ENCODE measurements at places on chromosomes 12 and 14.

- DNase-seq = no peak
Measured at GRCh38 chr12:106643000-106643399, 60.2 kb downstream of the RFX4 start.

DNA sequence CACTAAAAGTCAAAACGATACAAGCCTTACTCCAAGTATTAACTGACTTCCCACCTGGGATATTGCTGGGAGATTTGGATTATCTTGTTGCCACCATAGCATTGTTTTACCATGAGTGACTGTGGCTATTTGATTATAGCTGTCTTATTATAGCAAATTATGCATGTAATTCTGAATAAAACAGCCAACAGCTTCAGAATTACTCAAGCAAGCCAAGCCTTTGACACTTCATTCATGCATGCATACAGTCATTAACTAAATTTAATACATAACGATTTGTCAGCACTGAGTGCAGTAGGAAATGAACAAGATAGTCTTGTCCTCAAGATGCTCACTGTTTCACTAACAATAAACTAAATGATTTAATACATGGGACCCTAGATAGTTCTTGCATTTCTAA is 133.0 kb upstream of the FRMD6 start:
- no peak for DNase-seq

DNA sequence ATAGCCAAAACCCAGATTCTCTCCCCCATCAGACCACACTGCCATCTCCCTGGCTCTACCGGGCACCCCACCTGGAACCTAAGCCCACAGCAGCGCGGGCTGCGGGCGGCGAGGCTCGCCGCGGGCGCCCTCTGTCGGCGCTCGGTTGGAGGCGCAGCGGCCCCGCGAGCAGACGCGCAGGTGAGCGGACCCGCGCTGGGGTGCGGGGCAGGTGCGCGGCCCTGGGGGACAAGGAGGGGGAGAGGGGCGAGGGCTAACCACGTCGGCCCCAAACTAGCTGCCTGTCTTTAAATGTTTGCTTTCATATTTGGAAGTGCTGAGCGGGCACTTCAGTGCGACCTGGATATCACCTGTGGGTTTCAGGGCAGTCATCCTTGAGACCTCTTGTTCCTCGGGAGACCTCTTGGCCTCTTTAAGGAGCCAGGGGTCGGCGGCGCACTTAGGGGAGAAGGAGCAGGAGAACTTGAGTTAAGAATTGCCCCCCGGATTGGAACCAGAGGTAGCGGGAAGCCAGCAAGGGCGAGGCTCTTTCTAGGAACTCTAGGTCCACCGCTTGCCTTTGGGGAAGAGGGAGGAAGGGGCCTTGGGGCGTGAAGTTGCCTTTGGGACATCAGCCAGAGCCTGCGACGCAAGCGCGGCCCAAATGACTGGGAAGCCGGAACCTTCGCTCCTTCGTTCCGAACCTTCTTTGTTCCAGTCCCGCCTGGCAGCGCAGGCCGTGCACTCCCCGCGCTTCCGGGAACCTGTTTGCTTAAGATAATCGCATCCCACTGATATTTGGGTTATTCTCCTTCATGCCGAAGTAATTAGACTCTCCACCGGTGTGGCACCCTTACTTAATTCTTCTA is 78.7 kb downstream of the NEDD1 start:
- peak; percentile 18 for DNase-seq

DNA sequence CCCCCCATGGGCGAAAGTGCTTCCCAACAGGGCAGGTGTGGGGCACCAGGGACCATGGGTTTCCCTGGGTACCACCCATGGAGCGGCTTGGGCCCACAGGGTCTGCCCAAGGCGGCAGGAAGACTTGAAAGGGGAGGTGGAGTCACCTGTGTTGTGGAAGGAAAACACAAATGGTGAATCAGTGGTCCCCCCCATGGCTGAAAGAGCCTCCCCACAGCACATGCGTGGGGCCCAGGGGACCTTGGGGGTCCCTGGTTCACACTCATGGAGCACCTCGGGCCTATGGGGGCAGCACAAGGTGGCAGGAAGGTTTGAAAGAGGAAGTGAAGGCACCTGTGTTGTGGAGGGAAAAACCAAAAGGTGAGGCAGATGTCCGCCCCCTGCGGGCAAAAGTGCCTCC is 581.9 kb downstream of the ALG10 start:
- DNase-seq = no peak

- DNase-seq = no peak
Measured at GRCh38 chr14:64200170-64200569, 94.0 kb downstream of the ESR2 start.

- peak; percentile 9 for DNase-seq
Measured at GRCh38 chr12:129193263-129193871, 340.1 kb downstream of the GLT1D1 start.

- no peak for DNase-seq
Measured at GRCh38 chr12:3832738-3833137, 40.5 kb downstream of the PARP11 start.

DNA sequence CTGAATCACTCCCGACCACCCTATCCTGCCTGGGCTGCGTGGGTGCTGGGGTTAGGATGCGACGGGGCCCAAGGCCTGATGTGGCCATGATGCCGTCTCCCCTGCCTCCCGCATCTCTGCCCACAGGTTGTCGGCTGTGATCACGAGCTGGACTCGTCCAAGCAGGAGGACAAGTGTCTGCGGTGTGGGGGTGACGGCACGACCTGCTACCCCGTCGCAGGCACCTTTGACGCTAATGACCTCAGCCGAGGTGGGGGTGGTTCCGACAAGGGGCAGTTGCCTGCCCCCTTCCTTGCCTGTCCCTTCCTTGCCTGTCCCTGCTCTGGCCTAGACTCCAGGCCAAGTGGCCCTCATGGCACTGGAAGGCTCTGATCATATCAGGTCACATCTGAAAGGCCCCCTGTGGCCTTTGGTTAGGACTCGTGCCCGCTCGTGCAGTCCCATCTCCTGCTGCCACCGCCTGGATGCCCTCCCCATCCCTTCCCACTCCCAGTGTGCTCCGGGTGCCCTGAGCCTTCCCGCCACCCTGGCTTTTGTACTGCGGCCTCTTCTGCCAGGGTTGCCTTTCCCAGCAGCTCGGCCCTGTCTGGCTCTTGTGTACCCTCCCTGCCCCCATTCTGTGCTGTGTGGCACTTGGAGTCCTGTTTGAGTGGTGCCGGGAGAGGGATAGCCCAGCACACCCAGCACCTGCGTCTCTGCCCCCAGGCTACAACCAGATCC is 13.6 kb downstream of the PAPLN start:
- DNase-seq = no peak

DNA sequence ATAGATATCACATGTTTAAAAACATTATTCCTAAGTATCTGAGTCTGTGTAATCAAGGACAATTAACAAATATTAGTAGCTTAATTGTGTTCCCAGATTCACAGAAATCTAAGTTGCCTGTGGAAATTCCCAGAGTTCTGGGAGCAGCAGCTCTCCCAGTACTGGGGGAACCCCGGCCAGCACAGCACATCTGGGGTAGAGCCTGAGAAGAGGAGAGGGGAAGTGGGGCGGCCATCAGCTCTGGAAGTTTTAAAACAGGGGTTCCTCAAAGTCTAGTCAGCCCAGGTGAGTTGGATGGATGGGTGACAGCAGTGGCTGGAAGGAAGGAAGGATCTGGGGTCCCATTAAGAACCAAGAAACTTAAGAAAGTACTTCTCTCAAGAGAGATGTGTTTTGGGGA is 24.6 kb downstream of the PRICKLE1 start:
- DNase-seq = no peak

GRCh38 chr14:102988054-102988453 is 65.6 kb downstream of the AMN start:
- DNase-seq = peak; percentile 50

- no peak for DNase-seq
Measured at GRCh38 chr12:62770381-62770780, 164.6 kb downstream of the PPM1H start.

- DNase-seq = peak; percentile 41
Measured at GRCh38 chr14:51082349-51082748, 12.6 kb downstream of the TRIM9 start.

DNA sequence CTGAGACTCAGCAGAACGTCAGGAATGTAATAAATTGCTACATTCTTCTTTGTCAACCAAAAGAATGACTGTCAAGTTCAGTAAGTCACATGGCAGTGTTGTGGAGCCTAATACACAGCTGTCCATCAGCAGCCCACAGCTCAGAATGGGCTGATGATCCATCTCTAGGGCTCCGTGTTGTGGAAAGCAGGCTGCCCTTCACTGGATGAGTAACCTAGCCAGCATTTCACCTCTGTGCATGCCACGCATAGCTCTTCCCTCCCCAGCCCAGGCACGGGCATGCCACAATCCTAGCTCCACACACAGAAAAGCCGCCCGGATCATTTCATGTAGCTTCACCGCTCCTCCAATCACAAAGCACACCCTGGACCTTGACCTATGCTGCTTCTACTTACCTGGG is 878.0 kb upstream of the TMEM132C start:
- DNase-seq = no peak

DNA sequence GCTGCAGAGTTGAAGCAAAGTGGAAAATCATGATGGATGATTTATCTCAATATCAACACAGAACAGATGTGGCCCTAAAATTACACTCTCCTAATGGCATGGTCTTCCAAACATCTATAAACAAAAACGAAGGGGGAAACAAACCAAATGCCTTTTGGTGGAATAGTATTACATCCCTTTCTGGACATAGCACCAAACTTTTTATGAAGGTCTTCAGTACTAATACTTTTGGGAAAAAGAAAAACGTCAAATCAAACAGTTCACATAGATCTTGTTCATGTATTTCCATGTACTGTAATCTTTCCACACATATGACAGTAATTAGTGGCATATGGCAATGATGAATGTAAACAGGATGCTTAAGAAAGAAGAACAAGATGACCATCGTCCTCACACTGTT is 22.9 kb upstream of the ANAPC7 start:
- no peak for DNase-seq

DNA sequence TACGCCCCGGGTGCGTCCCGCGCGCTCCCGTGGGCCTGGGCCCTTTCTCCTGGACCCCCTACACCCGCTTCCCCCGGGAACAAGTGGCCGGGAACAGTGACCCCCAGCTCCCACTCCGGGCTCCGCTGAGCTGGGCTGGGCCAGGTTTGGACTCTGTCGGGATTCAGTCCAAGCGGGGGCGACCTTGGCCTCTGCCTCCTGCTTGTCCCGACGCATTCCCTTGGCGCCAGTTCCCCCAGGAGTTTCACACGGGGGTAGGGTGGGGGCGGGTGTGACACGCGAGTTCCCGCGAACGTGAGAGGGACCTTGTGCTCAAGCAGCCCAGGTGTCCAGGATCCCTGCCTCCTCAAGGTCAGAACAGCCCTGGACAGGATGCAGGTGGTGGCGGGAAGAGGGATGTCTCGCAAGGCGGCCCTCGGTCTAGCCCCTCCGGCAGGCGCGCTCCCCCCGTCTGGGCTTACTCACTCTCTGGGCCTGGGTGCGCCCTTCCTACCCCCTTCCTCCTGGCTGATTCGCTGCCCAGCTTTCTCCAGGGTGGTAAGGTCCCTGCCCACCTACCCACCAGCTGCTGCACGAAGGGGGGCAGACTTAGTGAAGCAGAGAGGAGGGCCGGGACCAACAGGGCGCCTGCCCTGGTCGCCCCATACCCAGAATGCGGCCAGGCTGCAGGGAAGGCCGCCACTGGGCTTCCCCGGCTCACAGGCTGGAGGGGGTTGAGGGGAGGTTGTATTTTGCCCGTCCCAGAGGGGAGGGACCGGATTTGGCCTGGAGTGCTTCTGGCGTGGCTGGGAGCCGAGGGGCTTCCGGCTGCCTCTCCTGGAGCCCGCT is 862 bp downstream of the CRIP2 start:
- DNase-seq = peak; percentile 64

DNA sequence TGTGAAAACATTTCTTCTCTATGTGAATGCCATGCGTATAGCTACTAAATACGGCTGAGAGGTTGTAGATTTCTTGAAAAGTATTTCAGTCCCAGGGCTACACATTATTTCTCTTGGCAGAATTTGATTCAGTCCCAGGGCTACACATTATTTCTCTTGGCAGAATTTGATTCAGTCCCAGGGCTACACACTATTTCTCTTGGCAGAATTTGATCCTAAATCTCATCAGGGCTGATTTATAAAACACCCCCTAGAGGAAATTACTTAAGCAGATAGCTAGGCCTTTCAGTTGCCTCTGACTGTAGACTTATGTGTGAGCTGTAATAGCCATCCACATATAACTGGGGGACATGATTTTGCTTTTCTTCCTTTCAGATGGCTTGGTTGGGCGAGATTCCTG is 50.4 kb downstream of the AK7 start:
- peak; percentile 4 for DNase-seq

GRCh38 chr14:68495101-68496039 is 297.5 kb downstream of the ZFP36L1 start:
- no peak for DNase-seq

DNA sequence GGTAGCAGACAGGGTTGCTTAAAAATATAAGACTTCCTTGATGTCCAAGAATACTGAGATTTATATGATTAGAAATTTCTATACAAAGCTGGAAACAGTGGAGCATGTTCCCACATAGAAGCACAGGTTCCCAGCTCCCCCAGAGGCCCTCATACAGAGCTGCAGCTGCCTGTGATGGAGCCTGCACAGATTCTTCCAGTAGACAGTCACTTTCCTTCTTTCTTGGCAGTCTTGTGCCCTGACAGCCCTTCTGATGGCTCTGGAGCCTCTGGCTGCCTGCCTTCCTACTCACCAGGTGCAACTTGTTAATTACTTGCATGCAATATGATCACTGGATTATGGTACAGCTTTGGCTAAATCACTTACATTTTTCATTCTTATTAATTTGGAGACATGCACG is 44.4 kb downstream of the BICD1 start:
- DNase-seq = no peak

GRCh38 chr12:13342971-13343370 is 146.4 kb downstream of the EMP1 start:
- DNase-seq = peak; percentile 76

GRCh38 chr14:25111061-25111601 is 61.2 kb upstream of the STXBP6 start:
- peak; percentile 95 for DNase-seq

DNA sequence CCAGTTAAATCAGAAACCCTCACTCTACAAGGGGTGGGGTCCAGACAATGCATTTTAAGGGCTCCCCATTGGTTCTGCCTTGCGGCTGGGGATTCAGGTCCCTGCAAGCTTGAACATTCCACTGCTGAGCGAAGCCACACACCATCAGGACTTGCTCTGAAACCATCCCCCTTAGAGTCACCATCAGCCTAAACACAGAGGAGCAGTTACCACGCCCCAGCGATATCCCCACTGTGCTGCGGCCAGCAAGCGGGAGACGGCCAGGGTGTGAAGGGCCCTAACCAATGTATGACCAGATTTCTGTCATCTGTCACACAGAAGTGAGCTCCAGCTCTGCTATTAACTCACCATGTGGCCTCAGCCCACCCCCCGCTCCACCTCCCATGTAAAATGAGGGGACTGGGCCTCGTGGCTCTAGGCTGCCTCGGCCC is 29.7 kb downstream of the CCDC88C start:
- no peak for DNase-seq

Data from cardiac fibroblast (primary cell).